ENCODE measurements at places on chromosomes 12 and 14.
A peak's percentile ranks its signal among the peaks of the same experiment; 100 is the strongest.

DNA sequence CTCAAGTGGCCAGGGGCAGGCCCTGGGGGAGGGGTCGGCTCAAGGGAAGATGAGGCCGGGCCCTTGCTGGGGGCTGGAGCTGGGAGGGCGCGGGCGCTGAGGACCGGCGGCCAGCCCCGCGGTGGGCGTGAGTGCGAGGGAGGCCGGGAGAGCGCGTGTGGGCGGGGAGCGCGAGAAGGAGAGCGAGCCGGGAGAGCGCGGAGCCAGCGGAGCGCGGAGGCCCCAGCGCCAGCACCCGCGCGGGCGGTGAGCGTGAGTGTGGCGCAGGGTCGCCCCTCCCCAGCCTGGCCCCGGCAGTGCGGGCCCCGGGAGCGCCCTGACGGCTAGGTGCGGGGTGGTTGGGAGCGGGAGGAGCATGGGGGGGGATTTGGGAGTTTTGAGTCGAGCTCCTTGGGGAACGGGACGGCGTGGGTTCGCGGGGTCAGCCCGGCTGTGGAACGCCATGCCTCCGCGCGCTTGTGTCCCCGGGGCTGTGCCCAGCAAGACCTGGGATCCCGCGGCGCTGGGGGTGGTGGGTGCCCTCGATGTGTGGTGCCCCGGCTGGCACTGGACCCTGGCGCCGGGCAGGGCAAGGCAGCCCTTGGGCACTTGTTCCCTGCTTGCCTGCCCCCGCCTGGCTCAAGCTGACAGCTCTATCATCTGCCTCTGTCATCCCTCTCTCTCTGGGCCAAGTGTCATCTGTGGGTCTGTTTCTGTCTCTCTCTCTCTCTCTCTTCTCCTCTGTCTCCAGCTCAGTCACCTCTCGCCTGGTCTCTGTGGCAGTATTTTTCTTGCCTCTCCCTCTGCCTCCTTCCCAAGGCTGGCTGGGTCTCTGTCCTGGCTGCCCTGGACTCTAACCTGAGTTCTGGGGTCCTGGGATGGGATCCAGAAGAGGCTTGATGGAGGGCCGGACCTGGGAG lies at the start of gene LBHD2:
TSS of gene LBHD2 (plus strand) at position 190 of the 899 bp plus-strand sequence. CDS start 1,803 bp downstream, outside the sequence.
- DNase-seq, result no peak

- no peak for DNase-seq
Measured at GRCh38 chr12:132422381-132423043, 67.4 kb upstream of the FBRSL1 start.

DNA sequence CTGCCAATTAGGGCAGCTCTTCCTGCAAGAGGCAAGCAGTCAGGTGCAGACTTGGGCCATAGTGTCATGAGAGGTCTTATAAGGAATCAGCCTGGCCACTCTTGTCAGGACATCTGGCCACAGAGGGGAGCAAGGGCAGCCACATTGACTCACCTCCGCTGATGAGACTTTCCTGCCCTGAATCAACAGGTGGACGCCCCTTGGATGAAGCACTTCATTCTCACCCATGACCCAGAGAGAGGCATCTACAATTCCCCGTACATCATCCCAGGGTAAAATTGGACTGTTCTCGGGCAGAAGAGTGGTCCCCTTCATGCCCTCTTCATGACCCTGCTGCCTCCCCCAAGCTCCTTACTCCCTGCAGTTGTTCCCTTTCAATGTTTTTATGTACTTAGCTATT lies 16.9 kb downstream of the DAO start:
- DNase-seq, result no peak

DNA sequence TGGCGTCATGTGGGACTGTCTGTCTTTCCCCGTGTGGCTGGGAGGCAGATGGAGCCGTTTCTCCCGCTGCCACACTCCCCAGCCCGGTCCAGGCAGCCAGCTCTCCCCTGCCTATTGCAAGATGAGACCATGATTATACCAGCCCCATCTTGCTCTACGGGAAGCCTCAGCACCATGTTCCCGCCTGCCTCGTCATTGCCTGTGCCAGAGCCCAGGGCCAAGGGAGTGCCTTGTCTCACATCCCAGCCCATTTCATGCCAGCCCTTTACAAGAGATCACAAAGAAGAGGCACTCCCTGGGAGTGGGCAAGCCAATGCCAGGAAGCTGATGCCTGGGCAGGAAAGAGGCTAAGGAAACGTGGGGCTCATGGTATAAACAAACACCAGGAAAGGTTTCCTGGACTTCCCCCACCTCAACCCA lies 23.9 kb downstream of the GPR68 start:
- DNase-seq, result no peak

- DNase-seq, result no peak
Measured at GRCh38 chr12:42794806-42795205, 205.3 kb upstream of the PRICKLE1 start.

GRCh38 chr14:55847766-55848165 lies 267.8 kb downstream of the KTN1 start:
- no peak for DNase-seq

- peak; percentile 64 for DNase-seq
Measured at GRCh38 chr12:128844031-128844635, 9.1 kb upstream of the GLT1D1 start.

DNA sequence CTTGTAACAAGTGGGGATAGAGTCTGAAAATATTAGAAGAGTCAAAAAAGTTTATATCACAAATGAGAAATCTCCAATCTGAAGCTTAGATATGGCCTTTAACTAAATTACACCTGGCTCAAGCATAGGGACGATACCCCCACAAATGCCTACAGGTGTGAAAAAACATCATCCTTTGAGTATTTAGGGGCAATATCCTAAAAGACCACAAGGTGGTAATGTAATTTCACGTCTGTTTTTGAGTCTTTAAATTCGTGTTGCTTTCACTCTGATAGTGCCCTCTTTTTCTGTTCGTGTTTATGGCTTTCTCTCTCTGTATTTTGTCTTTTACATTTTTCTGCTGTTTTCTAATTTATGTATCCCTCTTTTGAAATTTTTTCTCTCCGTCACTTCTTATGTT lies 84.3 kb downstream of the ETNK1 start:
- DNase-seq, result no peak

- no peak for DNase-seq
Measured at GRCh38 chr12:11433664-11434063, 38.3 kb upstream of the PRB2 start.

- no peak for DNase-seq
Measured at GRCh38 chr14:56055511-56055910, 62.7 kb upstream of the PELI2 start.

DNA sequence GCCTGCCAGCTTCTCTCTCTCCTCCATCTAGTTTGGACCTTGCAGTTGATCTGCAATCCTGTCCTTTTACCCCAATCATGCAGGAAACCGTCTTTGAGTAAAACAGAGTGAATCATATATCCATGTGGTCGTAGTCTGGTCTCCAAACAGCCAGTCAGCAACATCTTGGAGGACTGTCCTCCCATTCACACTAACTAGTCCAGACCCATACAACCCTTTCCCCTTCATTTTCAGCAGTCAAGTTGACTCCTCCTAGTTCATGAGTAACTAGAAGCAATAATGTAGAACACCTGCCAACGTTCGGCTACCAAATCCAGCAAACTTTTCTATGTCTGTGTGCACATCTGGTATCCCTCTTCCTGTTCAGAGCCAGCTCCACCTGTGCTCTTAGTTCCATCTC lies 10.8 kb upstream of the BIN2 start:
- DNase-seq, result no peak

- no peak for DNase-seq
Measured at GRCh38 chr14:105167303-105168092, 1.1 kb downstream of the JAG2 start.

GRCh38 chr14:34065236-34065635 lies 114.4 kb upstream of the EGLN3 start:
- DNase-seq, result no peak

GRCh38 chr12:94012590-94012989 lies 135.8 kb upstream of the PLXNC1 start:
- peak; percentile 21 for DNase-seq

GRCh38 chr12:101597164-101597563 lies 2.4 kb downstream of the MYBPC1 start:
- no peak for DNase-seq

- DNase-seq, result peak; percentile 53
Measured at GRCh38 chr14:92880851-92881250, 42.1 kb upstream of the CHGA start.

DNA sequence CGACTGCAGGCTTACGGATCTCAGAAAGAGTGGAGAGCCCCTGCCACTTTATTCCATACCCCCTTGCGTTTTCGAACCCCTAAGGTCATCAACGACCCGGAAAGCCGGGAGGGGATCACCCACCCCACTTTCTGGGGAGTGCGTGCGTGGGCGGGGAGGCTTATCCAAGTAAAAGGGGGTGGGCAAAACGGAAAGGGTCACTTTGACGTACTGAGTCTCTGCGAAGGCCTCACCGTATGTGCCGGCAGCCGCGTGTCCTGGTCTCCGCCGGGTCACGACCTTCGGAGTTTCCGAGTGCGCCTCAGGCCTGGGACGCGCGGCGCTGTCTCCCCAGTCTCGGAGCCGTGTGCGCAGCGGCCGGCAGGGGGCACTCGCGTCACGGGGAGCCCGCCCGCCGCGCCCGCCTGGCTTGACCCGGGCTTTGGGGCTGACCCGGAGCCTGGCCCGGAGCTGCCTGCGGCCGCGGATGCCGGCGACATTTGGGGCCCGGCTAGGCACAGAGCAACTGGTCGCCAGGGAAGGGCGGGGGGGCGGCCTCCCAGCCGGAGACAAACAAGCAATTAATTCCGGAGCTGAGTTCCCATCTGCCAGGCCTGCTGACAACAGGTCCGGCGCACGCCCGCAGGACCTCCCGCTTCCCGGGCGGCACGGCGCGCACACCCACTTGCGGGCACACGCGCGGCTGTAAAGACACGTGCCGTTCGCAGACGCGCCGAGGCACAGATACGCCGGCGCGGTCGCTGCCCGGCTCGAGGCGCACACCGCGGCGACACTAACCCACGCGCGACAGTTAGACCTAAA lies 890 bp upstream of the KIF26A start:
- peak; percentile 89 for DNase-seq

DNA sequence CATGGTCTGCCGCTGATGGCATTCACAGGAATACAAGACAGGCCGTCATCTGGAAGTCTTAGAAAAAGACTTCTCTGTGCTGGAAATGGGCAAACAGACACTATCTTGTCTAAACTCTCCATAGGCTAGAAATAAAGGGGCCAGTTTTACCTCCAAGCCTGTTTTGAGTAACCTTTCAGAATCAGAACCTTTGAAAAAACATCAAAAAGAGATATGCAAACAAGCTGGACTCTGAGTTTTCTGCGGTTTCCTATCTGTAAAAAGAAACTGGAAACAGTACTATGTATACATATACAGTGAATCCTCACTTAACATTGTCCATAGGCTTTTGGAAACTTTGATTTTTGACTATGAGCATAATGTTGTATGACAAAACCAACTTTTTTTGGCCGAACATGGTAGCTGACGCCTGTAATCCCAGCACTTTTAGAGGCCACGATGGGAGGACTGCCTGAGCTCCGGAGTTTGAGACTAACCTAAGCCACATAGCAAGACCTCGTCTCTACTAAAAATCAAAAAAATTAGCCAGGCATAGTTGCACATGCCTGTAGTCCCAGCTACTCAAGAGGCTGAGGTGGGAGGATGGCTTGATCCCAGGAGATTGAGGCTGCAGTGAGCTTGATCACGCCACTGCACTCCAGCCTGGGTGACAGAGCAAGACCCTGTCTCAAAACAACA lies 92.9 kb upstream of the MAX start:
- DNase-seq, result no peak

GRCh38 chr14:29941401-29941800 lies 13.8 kb upstream of the PRKD1 start:
- no peak for DNase-seq

GRCh38 chr14:97866664-97867063 lies 1069.5 kb downstream of the VRK1 start:
- no peak for DNase-seq

DNA sequence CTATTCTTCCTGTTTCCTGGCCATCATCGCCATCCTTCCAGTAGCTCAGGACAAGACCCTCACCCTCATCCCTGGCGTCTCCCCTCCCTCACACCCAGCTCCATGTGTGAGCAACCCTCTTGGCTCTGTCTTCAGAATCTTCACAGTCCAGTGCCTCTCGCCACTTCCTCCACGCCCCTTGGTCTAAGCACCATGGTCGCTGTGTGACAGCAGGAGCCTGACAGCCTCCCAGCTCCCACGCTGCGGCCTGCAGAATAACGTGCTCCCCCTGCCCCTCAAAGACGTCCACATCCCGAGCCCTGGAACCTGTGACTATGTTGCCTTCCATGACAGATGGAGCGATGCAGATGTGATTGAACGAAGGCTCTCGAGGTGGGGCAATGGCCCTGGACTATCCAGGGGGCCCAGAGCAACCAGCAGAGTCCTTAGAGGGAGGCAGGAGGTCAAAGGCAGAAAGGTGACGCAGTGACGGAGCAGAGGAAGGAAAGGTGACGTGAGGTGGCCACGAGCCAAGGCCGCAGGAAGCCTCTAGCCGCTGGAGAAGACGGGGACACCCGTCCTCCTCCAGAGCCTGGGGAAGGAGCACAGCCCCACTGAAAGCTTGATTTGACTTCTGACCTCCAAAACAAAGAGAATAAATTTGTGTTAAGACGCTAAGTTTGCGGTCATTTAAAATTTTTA lies 139.8 kb downstream of the CALM1 start:
- no peak for DNase-seq

DNA sequence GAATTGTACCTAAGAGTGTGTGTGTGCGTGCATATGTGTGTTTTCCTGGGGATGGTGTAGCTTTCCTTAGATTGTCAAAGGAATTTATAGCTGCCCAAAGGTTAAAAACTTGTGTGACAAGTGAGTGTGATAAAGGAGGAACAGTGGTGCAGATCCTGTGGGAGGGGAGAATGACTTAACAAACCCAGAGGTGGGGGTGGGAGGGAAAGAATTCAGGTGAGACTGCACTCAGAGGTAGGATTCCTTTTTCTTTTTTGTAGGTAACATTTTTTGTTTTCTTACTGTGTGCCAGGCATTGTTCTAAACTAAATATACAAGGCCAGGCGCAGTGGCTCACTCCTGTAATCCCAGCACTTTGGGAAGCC lies 45.3 kb upstream of the SINHCAF start:
- DNase-seq, result no peak

DNA sequence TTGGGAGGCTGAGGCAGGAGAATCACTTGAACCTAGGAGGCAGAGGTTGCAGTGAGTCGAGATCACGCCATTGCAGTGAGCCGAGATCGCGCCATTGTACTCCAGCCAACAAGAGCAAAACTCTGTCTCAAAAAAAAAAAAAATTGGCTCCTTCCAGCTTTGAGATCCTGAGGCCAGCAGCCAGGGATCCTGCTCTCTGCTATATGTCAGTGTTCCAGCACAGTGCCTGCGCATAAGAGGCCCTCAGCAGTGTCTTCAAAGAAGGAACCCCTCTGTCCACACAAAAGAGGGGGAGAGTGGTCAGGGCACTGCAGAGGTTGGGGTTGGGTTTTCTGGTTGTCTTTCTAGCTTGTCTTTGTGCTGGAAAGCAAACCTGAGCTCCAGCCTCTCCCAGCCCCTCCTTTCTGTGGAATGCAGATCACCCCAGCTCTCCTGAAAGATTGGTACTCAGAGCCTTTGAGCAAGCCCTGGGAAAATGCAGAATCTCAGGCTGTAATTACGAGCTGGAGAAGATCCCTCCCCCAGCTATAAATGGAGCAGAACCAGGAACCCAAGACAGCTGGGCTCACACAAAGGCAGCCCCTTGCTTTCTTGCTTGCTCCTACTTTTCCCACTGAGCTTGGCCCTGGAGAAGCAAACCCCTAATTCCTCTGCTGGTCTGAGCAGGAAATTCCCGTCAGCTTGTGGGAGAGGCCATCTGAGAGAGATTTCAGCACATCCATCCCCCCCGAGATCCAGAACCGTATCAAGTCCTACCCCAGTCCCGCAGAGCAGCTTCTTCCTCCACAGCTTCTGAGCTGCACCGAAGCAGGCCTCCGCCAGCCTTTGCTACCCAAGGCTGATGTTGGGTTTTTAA lies 205.7 kb downstream of the ZFP36L1 start:
- no peak for DNase-seq

- no peak for DNase-seq
Measured at GRCh38 chr14:62957562-62957961, 87.7 kb downstream of the KCNH5 start.

All from inflammatory macrophage treated with lipopolysaccharide for 1 hour (primary cell).